ENCODE measurements at places on chromosomes 4 and X. TPM values are rescaled to one million over a fixed set of nuclear protein-coding genes. Genes with fewer than 3 reads are reported as not detected.

DNA sequence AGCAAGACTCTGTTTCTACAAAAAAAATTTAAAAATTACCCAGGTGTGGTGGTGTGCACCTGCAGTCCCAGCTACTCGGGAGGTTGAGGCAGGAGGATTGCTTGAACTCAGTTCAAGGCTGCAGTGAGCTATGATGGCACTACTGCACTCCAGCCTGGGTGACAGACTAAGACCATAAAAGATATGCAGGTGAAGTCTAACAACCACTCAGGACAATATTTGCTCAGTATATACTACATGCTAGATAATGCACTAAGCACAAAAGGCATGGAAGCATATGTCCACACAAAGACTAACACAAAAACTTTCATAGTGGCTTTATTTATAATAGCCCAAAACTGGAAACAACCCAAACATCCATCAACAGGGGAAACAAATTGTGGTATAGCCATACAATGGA, 57.7 kb upstream of the TXK start:
- no peak for DNase-seq

DNA sequence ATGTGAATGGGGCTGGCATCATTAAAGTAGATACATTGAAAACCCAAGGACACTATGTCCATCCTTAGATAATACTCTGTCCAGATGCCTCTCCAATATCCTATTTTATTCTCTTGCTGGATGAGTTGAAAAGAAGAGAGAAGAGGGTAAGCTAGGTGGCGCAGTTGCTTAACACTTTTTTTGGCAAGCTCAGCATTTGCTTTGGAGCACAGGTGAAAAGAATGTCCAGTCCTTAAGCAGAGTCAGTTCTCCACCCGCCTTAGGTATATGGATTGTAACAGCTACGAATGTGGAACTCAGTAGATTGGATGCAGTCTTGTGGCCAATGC, 208.4 kb downstream of the NWD2 start:
- DNase-seq = peak; percentile 76

DNA sequence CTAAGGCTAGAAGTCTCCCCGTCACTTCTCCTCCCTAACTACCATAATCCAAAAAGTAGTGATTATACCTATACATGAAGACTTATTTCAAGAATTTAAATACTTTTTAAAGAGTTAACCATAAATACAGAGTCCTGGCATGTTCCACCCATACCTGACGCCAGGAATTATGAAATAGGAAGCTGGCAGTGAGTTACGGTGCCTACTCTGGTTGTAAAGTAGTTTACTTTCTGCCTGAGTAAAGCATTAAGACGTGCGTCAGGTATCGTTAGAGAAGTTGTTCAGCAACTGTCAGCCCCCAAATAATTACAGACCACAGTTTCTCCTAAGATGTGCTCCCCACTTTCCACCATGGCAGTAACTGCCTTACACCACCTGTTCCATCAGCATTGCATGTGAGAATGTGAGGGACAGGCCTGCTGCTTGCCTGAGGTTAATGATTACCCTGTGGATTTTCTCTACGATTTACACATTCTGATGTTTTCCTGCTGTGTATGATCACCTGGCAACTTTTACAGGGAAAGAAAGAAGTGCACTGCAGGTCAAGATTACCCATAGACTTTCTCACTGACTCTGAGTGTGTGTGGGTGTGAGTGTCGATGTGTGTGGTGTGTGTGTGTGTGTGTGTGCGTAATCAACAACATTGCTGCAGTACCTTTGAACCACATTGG, 92.3 kb upstream of the SLC7A11 start:
- peak; percentile 42 for DNase-seq

GRCh38 chr4:115965588-115965987, 852.2 kb upstream of the NDST4 start:
- no peak for DNase-seq

DNA sequence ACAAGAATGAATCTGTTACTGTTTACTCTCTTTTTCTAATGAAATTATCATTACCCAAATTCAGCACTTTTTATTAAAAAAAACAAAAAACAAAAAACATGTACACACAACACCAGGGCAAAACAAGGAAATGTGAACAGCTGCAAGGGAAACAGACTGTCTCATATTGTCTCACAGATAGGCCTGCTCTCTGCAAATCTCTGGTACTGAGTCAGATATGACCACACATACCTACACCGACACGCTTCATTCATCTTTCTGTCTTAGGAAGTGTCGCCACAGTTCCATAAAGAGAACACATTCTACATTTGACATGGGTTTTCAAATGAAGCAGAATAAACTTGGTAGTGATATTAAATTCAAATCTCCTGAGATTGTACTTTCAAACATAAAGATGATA, 92.2 kb upstream of the GPR34 start:
- no peak for DNase-seq

DNA sequence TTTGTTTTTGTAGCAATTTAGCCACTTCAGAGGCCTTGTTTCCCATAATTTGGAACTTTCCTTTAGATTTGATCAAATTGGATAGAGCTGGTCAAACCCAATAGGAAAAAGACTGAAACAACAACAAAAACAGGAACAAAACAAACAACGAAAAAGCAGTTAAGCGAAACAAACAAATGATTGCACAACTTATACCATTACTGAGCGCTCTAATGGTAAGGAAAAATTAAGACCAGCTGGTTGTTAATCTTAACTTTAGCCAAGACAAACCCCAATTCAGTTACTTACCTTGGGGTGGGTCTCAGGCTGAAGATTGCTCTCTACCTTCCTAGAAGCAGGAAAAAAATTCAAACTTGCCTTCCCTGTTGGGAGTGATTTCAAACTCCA, 38.3 kb downstream of the SPCS3 start:
- no peak for DNase-seq

GRCh38 chrX:141924293-141924692, 20.6 kb downstream of the MAGEC1 start:
- DNase-seq = no peak

GRCh38 chrX:109187473-109188168, 294.3 kb downstream of the GUCY2F start:
- DNase-seq = no peak

DNA sequence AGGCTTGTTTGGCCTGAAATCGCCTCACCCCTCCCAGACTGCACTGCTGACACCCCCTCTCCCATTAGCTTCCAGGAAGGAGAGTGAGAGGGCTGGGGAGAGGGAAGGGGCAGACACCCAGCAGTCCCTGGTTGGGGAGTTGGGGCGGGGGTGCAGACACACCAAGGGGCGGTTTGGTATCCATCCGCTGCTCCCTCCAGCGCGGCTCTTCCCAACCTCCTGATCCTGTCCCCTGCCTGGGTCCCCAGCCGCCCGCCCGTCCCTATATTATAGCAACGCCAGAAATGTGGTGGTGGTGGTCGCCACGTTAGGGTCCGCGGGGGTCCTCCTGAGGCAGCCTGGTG, 24.9 kb downstream of the GPRASP3 start:
- no peak for DNase-seq

GRCh38 chr4:34158878-34159277, 2085.4 kb downstream of the ARAP2 start:
- no peak for DNase-seq

- no peak for DNase-seq
These were observed 2.3 kb downstream of the MANBA start for GRCh38 chr4:102758241-102759160.

Gene MXRA5
- total RNA-seq = 1.9 TPM

Gene MAGEB18
- not detected for total RNA-seq

Gene TMEM128
- 20.0 TPM for total RNA-seq

Gene VEGFC
- 2.5 TPM for total RNA-seq

Gene LPAR4
- total RNA-seq = 0.50 TPM

Gene PUDP
- total RNA-seq = 47.3 TPM

Gene FAM47A
- not detected for total RNA-seq
